ENCODE measurements at places on chromosomes 3 and 15. TPM values are rescaled to one million over a fixed set of nuclear protein-coding genes. Genes with fewer than 3 reads are reported as not detected.

The ARRDC4 gene
- total RNA-seq = 32.6 TPM

The SAXO2 gene
- total RNA-seq = not detected

The MESP1 gene
- total RNA-seq = 30.4 TPM

- peak; percentile 18 for DNase-seq
Measured at GRCh38 chr3:71389911-71390573, 193.5 kb downstream of the FOXP1 start.

DNA sequence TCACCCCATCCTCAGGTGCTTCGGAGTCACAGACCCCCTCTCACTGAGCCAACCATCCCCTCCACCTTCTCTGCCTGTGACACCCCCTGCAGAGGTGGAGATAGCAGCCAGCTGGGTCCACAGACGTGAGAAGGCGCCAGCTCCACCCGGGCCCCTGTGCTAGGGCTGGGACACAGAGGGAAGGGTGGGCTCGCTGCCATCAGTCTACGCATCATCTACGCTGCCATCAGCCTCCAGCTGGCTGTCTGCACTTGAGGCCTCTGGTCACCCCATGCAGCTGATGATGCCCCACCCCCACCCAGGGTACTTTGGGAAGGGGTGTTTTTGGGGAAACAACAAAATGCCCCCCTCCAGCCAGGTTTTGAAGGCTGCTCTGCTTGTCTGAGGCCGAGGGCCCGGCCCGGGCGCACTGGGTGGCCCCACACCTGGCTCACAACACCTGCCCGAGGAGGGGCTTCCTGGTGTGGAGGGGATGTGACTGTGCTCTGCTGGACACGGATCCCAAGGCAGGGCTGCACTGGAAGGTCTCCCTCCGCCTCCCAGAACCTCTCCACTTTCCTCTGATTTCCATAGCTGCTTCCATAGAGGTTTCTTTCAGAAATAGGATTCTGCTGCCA lies 163.4 kb upstream of the IQSEC1 start:
- no peak for DNase-seq

- no peak for DNase-seq
Measured at GRCh38 chr3:183539811-183540210, 15.7 kb downstream of the KLHL6 start.

All from psoas muscle (tissue), 8 donors.